IPS DF 6.9 (cell line): ENCODE measurements at places on chromosomes 2 and 18.

GRCh38 chr2:42566837-42567321, 1.6 kb upstream of the MTA3 start:
- DNase-seq, result no peak

- no peak for DNase-seq
Observed at GRCh38 chr18:37395631-37396030, 170.0 kb downstream of the CELF4 start.

GRCh38 chr2:216690853-216691741, 4.3 kb downstream of the IGFBP5 start:
- no peak for DNase-seq

DNA sequence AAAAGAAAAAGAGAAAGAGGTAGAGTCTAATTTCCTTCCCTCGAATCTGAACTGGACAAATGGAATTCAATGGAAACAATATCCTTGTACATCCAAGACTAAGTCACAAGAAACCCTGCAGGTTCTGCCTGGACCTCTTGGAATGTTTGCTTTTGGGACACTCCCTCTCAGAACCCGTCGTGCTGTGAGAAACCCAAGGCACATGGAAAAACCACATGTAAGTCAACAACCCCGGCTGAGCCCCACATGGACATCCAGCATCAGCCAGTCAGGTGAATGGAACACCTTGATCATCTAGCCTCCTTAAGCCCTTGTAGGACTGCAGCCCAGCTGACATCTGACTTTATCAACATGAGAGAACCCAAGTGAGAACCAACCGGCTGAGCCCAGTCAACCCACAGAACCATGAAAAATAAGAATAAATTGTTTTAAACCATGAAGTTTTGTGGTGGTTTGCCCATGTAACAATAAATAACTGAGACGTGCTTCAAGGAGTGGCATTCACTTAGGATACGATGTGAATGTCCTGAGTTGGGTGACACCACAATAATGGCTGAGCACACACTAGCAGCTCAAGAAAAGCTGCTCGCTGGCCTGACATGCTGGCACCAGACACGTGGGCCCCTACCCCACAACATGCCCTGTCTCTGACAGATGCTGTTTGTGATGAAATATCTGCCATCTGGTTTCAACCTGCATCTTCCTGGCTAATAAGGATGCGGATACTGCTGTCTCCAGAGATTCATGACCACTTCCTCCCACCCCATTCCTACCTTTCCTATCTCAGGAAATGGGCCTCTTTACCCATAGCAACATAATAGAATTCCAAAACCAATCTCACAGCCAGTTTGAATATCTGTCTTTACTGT, 28.8 kb downstream of the PKDCC start:
- DNase-seq, result no peak

- no peak for DNase-seq
Observed at GRCh38 chr2:191797500-191797899, 49.4 kb downstream of the CAVIN2 start.

DNA sequence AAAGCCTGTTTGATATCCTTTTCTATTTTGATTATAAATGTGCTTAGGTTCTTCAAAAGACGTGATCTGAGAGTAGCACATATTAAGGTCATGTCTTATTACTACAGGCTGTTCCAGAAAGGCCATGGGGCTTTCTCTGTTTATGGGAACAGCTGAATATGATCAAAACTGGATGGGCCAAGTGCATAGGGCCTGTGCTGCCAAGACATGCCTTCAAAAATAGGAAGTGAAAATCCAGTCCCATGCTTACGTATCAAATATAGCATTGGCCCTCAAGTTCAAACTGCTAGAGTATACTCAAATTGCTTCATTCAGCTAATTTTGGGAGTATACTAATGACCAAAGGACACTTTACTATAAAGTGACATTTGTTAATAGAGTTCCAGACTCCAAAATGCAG, 24.1 kb downstream of the SLC25A52 start:
- no peak for DNase-seq

GRCh38 chr18:74197705-74198341, 49.5 kb downstream of the TIMM21 start:
- no peak for DNase-seq

GRCh38 chr2:212936572-212936971, 214.8 kb downstream of the IKZF2 start:
- DNase-seq, result no peak

DNA sequence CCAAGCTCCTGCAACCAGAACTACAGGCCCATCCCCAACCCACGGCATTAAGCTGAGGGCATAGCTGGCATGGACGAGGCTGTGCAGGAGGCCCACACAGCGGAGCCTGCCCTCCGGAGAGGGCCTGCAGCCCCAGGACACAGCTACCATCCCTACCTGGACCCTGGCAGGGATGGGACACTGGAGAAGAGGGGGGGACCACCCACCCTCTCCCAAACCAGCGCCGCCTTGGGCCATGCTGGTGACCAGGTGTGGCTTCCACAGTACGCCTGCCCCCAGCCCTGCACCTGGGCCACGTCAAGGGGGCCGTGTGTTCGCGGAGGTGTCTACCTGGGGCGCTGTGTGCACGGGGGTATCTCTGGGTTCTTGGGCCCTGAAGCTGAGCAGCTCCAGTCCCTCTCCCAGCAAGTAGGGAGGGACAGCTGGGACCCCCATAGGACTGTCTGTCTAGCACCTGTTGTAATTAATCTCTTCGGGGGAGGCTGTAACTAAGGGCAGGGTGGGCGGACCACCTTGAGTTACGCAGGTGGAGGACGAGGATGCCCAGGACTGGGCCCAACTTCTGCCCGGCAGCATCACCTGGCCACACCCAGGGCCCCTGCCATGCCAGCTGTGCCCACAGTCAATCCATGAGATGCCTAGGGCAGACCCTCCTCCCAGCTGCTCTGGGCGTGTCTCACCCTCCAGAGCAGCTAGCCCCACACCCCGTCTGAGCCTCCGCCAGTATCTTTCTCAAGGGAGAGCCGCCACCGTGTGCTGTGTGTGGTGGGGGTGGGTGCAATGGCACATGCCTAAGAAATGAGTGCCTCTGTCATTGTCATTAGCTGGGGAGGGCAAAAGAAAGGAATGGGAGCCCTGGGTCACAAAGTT, 18.3 kb downstream of the HS6ST1 start:
- DNase-seq, result no peak

- no peak for DNase-seq
Observed at GRCh38 chr18:7896805-7897518, 329.8 kb downstream of the PTPRM start.

- DNase-seq, result no peak
Observed at GRCh38 chr2:19355416-19355821, 3.0 kb downstream of the OSR1 start.

- no peak for DNase-seq
Observed at GRCh38 chr2:2646433-2647051, 315.5 kb upstream of the MYT1L start.

DNA sequence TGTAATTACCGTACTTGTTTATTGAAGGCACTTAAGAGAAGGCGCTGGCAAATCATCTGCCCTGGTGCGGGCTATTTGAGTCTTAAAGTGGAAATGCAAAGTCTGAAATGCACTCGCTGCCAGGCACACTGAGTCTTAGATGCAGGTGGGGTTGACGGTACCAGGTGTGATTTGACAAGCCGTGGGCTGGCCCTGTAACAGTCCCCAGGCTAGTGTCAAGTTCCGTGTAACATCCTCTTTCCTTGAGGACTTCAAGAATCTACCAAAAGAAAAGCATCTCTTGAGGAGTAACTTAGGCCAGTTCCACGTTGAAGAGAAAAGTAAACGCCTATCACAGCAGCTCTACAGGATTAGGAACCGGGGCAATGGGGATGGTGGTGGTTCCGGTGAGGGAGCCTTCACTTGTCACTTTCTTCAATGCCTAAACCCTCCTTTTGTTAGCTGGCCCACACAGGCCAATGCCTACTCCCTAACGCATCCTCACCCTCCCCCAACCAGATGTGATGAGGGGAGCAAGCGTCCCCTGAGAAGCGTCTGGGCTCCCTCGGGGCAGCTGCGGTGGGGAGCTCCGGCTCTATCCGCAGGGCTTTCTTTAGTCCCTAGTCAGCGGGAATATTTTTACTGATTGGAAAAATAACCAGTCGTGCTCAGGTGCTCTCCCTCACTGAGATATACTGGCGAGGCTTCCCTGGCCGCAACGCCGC, 1.5 kb upstream of the UGP2 start:
- no peak for DNase-seq

DNA sequence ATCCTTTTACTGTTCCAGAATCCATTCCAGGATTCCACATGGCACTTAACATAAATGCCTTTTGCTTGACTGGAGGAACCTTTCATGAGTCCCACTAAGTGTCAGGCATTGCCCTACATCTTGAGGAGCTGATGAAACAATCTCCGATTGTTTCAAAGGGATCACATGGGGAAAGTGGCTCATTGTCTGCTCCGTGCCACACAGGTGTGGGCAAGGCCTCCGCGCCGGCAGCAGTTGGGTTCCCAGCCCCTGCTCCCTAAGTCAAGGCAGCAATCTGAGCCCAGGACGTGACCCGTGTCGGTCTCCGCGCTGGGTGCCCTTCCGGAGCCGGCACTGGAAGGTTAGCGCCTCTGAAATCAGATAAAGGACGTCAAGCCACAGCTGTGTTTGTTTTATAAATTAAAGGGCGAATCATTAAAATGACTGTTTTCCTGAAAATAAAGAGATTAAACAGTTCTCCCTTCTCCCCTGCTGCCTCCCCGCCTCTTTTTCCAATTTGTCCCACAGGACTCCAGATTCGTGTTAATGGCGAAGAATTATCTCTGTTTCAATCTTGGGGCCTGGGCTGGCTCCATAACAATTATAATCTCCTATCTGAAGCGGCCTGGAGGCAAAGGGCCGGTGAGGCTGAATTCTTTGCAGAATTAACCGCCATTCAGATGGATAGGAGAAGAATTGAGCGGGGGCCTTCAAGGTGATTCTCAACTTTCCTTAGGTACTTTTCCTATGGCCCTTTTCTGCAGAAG, 84.3 kb upstream of the FZD7 start:
- no peak for DNase-seq

DNA sequence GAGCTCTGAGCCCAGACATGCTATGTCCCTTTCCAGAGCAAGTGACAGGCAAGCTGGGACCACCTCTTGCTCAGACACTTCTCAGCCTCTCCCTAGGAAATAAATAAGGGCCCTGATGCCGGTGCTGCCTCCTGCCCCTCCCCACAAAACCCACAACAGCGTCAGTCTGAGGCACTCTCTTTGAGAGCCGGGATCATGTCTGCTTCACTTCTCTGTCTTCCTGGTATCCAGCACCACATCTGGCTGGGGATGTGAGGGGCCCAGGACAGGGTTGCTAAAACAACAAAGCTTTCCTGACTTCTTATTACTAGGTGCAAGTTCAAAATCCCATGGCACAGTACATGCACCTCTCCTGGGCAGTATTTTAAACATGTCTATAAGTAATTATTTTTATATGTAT, 103.9 kb upstream of the GLI2 start:
- no peak for DNase-seq

DNA sequence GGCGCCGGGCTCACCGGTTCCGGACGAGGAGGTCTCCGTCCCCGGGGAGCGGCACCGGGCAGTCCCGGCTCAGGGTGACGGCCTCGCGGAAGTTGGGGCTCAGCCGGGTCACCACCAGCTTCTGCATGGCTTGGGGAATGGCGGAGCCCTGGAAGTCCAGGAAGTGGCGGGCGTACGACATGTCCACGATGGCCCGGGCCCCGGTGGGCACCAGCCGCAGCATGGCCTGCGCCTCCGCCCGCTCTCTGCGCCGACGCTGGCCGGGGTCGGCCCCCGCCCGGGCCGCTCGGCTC, 157 bp downstream of the PTGR3 start:
- no peak for DNase-seq

DNA sequence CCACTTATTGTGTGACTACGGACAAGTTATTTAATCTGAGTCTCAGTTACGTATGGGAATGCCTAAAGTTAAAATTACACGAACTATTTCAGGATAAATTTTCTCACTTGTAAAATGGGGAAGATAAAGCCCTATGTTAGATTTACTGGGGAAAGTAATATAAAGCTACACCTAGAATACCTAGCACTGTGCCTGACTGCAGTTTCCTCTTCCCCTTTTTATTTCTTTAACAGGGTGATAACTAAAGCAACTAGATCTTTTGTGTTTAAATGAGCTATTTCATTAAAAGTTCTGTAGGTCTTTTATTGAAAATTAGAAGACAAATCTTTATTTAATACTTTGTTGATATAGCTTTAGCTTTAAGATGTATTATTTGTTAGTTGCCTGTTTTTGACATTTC, 5.0 kb downstream of the B3GNT2 start:
- DNase-seq, result no peak

DNA sequence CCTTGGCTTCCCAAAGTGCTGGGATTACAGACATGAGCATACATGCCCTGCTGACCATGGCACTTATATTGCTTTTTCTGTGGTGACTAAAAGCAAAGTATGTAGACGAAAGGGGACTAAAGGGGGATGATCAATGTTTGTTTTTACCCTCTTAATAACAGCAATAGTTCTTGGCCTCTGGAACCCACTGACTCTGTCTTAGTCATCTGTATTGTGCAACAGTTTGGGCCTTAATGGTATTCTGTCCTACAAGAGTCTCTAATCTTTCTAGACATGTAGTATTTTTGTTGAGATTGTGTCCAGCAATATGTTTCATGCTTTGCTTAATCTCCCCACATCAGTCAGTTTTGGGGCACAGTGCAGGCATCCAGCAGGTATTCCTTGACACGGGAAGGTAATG, 359.9 kb upstream of the FANCL start:
- no peak for DNase-seq

DNA sequence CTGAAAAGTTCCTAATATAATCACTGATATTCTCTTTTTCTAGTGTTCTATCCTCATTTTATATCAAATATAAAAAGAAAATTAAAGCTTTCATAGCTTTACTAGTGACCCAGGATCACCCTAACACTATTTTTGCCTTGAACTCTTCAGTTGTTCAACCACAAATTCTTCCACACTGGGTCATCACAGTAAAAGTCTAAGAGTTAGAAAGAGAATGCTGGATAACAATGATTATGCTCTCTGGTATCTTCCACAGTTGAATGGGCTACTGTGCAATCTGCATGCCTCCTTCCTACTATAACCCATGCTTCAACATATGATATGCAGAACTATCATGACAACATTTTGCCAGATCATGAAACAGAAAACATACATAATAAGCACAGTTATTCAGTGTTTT, 32.3 kb downstream of the CHN1 start:
- no peak for DNase-seq

DNA sequence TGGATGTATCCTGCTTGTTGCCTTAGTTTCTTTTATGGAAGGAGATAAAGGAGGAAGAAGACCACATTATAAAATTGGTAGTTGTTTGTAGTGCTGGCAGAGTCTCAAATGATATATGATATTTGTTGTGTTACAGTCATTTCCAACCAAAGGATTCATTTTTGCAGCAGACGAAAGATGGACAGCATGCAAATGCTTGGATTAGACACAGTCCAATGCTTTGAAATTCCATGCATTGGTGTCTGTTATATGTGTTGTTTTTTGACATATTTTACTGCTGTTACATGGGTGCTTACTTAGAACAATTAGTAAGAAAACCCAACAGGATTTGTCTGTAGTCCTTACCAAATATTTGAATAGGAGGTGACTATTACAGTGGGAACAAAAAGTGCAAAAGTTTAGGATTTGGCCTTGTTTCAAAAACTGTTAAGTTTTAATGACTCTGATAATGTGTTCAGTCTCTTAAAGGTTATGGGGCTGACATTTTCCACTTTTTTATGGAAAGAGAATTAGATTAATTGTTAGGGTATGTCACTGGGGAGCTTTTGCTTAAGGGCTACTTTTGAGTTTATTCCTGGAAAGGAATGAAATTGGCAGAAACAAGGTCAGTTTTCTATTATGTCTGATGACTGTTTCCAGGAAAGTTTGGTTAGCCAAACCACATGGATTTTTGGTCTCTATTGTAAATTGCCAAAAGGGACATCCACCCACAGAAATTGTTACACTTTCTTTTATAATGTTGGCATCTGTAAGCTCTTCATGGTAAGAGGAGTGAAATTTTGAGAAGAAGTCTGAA, 229.4 kb upstream of the MMADHC start:
- DNase-seq, result no peak
